ENCODE measurements at places on chromosomes 3 and 15.

GRCh38 chr15:45094358-45094730 is 19.6 kb downstream of the DUOX2 start:
- DNase-seq = no peak

GRCh38 chr3:171374260-171374659 is 85.9 kb downstream of the TNIK start:
- no peak for DNase-seq

DNA sequence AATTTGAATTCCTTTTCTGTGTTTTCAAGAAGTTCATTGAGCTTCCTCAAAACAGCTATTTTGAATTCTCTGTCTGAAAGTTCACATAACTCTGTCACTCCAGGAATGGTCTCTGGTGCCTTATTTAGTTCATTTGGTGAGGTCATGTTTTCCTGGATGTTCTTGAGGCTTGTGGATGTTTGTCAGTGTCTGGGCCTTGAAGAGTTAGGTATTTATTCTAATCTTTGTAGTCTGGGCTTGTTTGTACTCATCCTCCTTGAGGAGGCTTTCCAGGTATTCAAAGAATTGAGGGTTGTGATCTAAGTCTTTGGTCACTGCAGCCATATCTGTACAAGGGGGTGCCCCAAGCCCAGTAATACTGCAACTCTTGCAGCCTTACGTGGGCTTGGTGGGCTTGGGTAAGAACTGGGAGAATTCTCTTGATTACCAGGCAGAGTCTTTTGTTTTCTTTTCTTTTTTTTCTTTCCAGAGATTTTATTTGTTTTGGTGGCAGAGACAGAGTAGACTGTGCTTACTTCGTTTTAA is 19.3 kb upstream of the CCNDBP1 start:
- no peak for DNase-seq

DNA sequence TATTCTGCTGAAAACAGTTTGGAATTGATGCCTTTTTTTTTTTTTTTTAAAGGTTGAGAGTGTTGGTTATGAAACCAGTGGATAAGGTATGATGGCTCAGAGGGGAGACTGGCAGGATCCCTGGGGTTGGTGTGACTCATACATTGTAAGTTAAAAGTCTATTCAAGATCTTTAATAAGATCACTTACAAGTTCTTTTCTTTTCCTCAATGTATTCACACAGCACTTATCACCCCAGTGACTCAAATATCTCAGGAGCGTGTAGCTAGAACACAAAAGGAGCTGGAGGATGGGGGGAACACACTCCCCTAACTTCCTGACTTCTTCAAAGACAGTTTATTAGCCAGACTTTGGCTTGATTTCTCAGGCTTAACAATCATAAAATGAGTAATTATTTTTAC is 285.3 kb downstream of the SV2B start:
- DNase-seq = no peak

DNA sequence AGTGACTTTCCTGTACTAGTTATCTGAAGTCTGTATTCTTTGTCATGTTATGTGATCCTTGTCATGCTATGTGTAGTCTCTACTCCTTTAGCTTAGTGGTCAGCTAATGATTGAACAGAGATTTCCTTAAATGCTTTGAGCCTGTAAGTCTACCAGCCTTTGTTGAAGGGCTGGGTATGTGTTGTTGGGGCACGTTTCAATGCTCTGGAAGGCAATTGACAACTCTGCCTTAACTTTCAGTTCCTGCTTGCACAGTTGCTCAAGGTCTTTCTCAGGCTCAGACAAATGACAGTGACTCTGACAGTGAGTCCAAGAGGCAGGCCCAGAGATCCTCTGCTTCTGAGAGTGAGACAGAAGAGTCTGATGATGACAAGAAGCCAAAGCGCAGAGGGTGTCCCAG is 89.3 kb downstream of the CHD2 start:
- no peak for DNase-seq

- DNase-seq = no peak
Observed at GRCh38 chr15:44300572-44300971, 12.1 kb downstream of the GOLM2 start.

- DNase-seq = no peak
Observed at GRCh38 chr3:35439663-35440062, 199.7 kb upstream of the ARPP21 start.

DNA sequence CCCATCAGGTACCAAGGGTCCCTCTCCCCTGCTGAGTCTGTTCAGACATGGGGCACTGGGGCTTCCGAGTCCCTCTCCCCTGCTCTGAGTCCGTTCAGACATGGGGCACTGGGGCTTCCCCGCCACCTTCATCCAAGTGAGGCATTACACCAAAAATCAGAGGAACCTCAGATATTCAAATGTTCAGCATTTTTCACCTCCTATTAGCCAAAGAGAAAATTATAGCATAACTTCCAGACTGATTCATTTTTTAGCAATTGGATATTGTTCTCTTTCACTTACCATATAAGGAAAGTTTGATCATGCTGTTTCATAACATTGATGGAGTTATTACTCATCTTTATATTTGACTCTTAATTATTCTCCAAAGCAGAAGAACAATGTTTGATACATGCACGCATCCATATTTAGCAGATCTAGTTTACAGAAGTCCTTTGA is 213.9 kb downstream of the MTHFS start:
- DNase-seq = no peak

GRCh38 chr3:179765396-179765795 is 112.6 kb downstream of the USP13 start:
- DNase-seq = no peak

GRCh38 chr15:29669823-29670222 is 152.4 kb downstream of the TJP1 start:
- no peak for DNase-seq

Data from activated naive CD4-positive, alpha-beta T cell treated with anti-CD3 and anti-CD28 coated beads, Interleukin-2, amount 50 U/mL, for 16 hours (primary cell).